Subcutaneous preadipocyte (primary cell): ENCODE measurements at places on chromosomes 7 and 10. TPM values are rescaled to one million over a fixed set of nuclear protein-coding genes. Genes with fewer than 3 reads are reported as not detected.

The COL28A1 gene
- total RNA-seq = under 0.01 and 0.78 TPM in 2 replicates

The TMEM140 gene
- 3.9 and 7.7 TPM in 2 replicates for total RNA-seq

The CALU gene
- 459 and 475 TPM in 2 replicates for total RNA-seq

The HOXA5 gene
- 6.5 and 9.9 TPM in 2 replicates for total RNA-seq

The GOT1 gene
- 19.8 and 27.6 TPM in 2 replicates for total RNA-seq

The NACAD gene
- total RNA-seq = 0.73 and 0.78 TPM in 2 replicates

The HMX2 gene
- total RNA-seq = not detected in 2 replicates

The CCDC7 gene
- 13.5 and 26.8 TPM in 2 replicates for total RNA-seq

The GPER1 gene
- 4.1 and 8.5 TPM in 2 replicates for total RNA-seq

The ANKRD26 gene
- total RNA-seq = 7.3 and 12.7 TPM in 2 replicates

The FKBP9 gene
- total RNA-seq = 159 and 248 TPM in 2 replicates

The ANKRD61 gene
- total RNA-seq = not detected in 2 replicates

The NUTM2D gene
- total RNA-seq = 0.78 and 1.1 TPM in 2 replicates

The CYP2W1 gene
- not detected in 2 replicates for total RNA-seq

The PCDH15 gene
- not detected in 2 replicates for total RNA-seq

The SDK1 gene
- total RNA-seq = 1.6 and 3.7 TPM in 2 replicates

The SPDYE8 gene
- not detected in 2 replicates for total RNA-seq

The DNAH11 gene
- total RNA-seq = under 0.01 and 0.37 TPM in 2 replicates

The C10orf62 gene
- total RNA-seq = 0.20 TPM in 1 of 2 replicates, not detected in the other

The CHST3 gene
- 20.9 and 23.5 TPM in 2 replicates for total RNA-seq

The PROSER2 gene
- total RNA-seq = 1.5 and 3.3 TPM in 2 replicates

The CDK5 gene
- 15.1 and 19.5 TPM in 2 replicates for total RNA-seq

The IDI2 gene
- total RNA-seq = under 0.01 TPM in 1 of 2 replicates, not detected in the other

The UNCX gene
- not detected in 2 replicates for total RNA-seq

The CDHR1 gene
- total RNA-seq = 0.20 TPM in 1 of 2 replicates, not detected in the other

The DIP2C gene
- total RNA-seq = 12.1 and 12.5 TPM in 2 replicates

The VKORC1L1 gene
- 13.6 and 18.4 TPM in 2 replicates for total RNA-seq

The SLC26A5 gene
- not detected in 2 replicates for total RNA-seq

The TEX36 gene
- total RNA-seq = not detected in 2 replicates

The CLCN1 gene
- total RNA-seq = not detected in 2 replicates

The AGR3 gene
- not detected in 2 replicates for total RNA-seq

The DNMBP gene
- total RNA-seq = 27.9 and 38.3 TPM in 2 replicates

The NPSR1 gene
- total RNA-seq = not detected in 2 replicates

The TCAF2 gene
- total RNA-seq = 3.7 and 5.9 TPM in 2 replicates

The CNPY1 gene
- not detected in 2 replicates for total RNA-seq

The DOCK1 gene
- total RNA-seq = 69.4 and 77.8 TPM in 2 replicates

The TMEM213 gene
- not detected in 2 replicates for total RNA-seq

The BLOC1S2 gene
- total RNA-seq = 26.0 and 44.8 TPM in 2 replicates

The LEP gene
- total RNA-seq = under 0.01 TPM in 1 of 2 replicates, not detected in the other

The MRLN gene
- total RNA-seq = not detected in 2 replicates

The MGAM2 gene
- not detected in 2 replicates for total RNA-seq

The NPS gene
- not detected in 2 replicates for total RNA-seq

The ADRA2A gene
- 1.5 TPM in 1 of 2 replicates, not detected in the other for total RNA-seq

The GNAI1 gene
- total RNA-seq = 15.8 and 27.2 TPM in 2 replicates

The LRIT2 gene
- not detected in 2 replicates for total RNA-seq

The TDRD1 gene
- 2.6 and 3.3 TPM in 2 replicates for total RNA-seq

The ACSM6 gene
- total RNA-seq = not detected in 2 replicates

The HERC4 gene
- total RNA-seq = 52.5 and 96.4 TPM in 2 replicates

The MUC12 gene
- not detected in 2 replicates for total RNA-seq

The CALML3 gene
- not detected in 2 replicates for total RNA-seq
